ENCODE measurements at places on chromosomes 2 and 18. TPM values are rescaled to one million over a fixed set of nuclear protein-coding genes. Genes with fewer than 3 reads are reported as not detected.

GRCh38 chr2:44655401-44655864 is 286.1 kb upstream of the SIX3 start:
- DNase-seq, result no peak
- no peaks in the 10 kb centered on the region for H3K27me3 ChIP-seq
- no peaks in the 10 kb centered on the region for H3K4me1 ChIP-seq
- no peak overlapping the region for H3K27ac ChIP-seq

GRCh38 chr2:229401171-229401865 is 130.2 kb upstream of the PID1 start:
- H3K4me1 ChIP-seq, result no peaks in the 10 kb centered on the region
- no peaks in the 10 kb centered on the region for H3K27me3 ChIP-seq
- no peak overlapping the region for H3K4me3 ChIP-seq
- no peak overlapping the region for H3K27ac ChIP-seq
- H3K36me3 ChIP-seq, result no peaks in the 10 kb centered on the region

- H3K4me1 ChIP-seq, result peaks cover 13% of the 10 kb centered on the region
- H3K36me3 ChIP-seq, result peaks cover 8% of the 10 kb centered on the region
- H3K27me3 ChIP-seq, result no peaks in the 10 kb centered on the region
- no peak overlapping the region for H3K27ac ChIP-seq
- no peak overlapping the region for H3K4me3 ChIP-seq
These were observed 17.7 kb downstream of the IWS1 start for GRCh38 chr2:127508631-127509034.

The TBR1 gene
- total RNA-seq, result not detected

The LHCGR gene
- total RNA-seq, result under 0.01 TPM

The ABCG8 gene
- not detected for total RNA-seq

The MC4R gene
- total RNA-seq, result 0.28 TPM

- no peak for DNase-seq
- no peak overlapping the region for H3K4me3 ChIP-seq
- H3K27ac ChIP-seq, result no peak overlapping the region
- H3K4me1 ChIP-seq, result no peaks in the 10 kb centered on the region
These were observed 449.9 kb upstream of the MEX3C start for GRCh38 chr18:51647346-51647745.

The NT5DC4 gene
- not detected for total RNA-seq

Data from IMR-90 (cell line).